ENCODE measurements at places on chromosomes 6 and 20.

GRCh38 chr6:43951063-43951755 lies 176.0 kb downstream of the MRPL14 start:
- DNase-seq: no peak

DNA sequence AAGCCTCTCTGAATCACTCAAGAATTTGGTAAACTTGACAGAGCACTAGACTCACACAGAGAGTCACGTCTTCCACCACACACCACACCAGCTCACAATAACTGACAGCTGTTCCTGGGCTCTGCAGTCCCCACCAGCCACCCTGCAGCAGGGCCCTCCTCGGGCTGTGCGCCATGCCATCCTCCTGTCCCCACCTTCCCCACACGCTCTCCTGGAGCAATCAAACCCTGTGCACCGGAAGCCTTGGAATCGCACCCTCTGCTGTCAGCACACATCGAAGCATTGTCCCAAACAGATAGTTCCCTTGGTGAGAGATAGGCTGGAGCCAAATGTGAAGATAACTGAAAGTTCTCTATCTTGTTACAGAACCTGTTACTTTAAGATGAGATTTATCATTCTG lies 191.0 kb downstream of the TBXT start:
- DNase-seq: no peak

DNA sequence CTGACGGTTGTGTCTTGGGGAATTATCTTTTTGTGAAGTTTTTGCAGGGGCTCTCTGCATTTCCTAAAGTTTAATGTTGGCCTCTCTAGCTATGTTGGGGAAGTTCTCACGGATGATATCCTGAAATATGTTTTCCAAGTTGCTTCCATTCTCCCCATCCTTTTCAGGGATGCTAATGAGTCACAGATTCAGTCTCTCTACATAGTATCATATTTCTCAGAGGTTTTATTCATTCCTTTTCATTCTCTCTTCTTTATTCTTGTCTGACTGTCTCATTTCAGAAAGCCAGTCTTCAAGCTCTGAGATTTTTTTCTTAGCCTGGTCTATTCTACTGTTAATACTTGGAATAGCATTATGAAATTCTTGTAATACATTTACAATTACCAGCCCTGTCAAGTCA lies 61.3 kb downstream of the UNC5CL start:
- no peak for DNase-seq

- no peak for DNase-seq
Measured at GRCh38 chr20:36855241-36855657, 20.7 kb upstream of the TLDC2 start.

GRCh38 chr6:17485181-17485580 lies 91.8 kb downstream of the CAP2 start:
- DNase-seq: no peak

GRCh38 chr6:125524356-125524755 lies 222.6 kb upstream of the HDDC2 start:
- no peak for DNase-seq

GRCh38 chr6:5379647-5380242 lies 118.4 kb downstream of the FARS2 start:
- peak; percentile 3 for DNase-seq

- peak; percentile 81 for DNase-seq
Measured at GRCh38 chr6:34484899-34485298, 19.0 kb downstream of the PACSIN1 start.

DNA sequence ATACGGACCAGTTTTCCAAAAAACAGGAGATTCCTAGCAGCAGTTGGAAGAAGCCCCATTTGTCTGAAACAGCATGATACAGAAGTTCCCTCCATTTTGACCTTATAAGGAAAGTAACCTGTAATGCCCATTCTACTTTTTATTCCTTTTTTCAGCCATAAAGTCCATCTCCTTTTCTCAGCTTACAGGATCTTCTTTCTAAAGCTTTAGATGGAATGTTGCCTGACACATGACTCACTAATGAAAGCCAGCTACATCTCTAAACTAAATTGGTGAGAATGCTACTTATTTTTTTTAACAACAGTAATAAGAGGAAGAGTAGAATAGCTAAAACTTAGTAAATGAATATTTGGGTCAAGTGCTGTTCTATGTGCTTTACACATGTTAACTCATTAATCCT lies 234.1 kb downstream of the CDH26 start:
- no peak for DNase-seq

DNA sequence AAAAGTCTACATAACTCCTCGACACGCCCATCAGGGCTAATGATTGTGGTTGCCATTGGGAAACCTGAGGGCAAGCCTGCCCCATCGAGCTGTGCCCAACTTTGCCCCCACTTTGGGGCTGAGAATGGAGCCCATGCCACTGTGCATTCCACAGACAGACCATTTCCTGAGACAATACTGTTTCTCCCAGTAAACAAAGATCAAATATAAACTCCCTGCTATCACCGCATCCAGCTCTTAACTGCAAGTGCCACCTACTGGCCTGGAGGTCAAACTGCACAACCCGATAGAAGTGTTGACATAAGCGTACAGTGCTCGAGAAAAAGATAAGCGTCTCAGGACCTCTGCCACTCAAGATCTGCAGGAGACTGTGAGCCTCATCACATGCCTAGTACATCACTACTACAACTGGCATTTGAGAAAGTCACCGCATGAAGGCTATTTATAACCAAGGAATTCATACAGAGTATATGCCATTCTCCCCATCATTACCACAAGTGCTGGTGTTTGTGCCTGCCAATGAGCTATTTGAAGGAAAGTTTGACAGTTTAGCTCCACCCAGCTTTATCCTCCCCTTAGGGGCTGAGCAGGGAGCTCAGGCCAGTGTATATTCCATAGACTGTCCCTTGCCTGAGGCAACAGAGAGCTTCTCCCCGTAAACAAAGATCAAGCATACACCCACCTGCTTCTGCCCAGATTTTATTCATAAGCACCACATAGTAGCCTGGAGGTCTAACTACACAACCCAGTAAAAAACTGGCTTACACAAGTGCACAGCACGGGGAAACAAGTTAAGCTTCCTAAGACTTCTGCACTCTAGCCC lies 4.5 kb upstream of the DEFB126 start:
- no peak for DNase-seq

DNA sequence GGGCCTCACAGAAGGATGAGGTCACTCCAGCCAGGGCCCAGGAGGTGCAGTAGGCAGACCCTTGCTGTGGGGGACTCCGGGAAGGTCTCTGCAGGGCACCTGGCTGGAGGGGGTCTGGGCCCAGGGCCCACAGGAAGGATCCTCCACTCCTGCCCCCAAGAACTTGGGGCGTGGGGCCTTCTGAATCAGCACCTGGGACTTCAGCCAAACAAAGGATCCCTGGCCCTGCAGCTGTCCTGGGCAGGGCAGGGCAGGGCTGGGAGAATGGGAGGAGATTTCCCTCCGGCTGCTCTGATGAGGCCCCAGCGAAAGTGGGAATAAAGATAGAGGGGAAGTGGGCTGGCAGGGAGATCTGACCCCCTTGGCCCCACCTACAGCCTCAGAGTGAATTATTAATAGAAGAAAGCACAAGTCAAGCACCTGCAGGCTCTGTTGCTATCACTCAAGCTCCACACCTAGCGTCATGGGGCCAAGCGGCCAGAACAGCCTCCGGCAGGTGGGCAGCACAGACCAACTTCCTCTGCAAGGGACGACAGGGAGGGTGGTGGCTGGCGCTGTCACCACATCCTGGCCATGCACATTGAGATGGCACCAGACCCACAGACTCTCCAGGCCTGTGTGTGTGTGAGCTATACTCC lies 61.6 kb upstream of the MRPS10 start:
- DNase-seq: peak; percentile 25

DNA sequence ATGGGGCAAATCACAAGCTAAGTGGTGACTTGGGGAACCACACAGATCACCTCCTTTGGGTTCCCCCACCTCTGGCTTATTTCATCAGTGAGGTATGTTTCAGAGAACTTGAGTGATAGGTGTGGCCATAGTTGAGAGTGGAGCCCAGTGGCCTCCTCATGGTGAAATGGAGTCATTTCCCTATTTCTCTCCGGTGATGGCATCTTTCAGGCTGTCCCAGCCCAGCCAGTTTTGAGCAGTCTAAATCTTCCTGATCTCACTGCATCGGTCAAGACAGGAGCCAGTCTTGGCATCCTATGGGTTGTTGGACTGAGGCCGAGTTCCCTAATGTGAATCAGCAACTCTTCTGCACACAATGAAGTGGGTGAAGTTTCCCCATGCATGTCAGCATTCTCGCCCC lies 132.4 kb downstream of the EYA2 start:
- no peak for DNase-seq

GRCh38 chr6:68197356-68197755 lies 437.7 kb upstream of the ADGRB3 start:
- DNase-seq: no peak

- no peak for DNase-seq
Measured at GRCh38 chr6:159977904-159978268, 9.0 kb downstream of the IGF2R start.

DNA sequence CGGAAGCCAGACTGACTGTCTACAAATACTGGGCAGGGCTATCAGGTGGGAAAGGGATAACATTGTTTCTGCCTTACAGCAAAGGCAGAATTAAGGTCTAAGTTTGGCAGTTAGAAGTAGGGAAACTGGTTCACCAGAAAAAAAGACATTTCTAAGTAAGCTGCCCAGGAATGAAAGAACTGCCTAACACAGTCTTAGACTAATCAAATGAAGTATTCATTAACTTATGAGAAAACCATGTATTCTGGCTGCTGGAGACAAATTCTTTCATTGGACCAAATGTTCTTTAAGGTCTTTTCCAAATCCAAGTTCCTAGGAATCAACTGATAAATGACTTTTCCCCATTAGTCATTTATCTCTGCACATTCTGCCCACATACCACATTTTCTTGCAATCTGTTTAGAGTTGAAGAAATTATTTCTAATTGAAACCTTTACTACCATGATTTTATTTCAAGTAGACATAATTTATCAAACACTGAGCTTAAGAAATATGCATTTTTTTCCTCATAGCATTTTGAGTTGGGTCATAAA lies 120.3 kb upstream of the OGFRL1 start:
- no peak for DNase-seq

DNA sequence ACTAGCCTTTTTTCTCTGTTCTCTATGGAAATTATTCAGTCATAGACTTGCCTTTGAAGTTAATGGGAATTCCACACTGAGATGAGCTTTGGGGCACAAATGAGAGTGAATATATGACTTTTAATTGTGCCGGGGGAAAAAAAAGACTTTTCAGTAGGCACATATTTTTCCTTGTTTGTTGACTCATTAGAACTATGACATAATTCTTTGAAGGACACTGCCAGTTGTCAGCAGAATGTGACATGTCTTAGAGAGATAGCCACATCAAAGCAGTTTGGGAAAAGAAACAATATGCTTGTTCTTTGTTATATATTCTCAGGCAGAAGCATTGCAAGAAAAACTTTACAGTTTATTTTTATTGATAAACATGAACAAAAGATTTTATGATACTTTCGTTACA lies 138.3 kb downstream of the COL9A1 start:
- DNase-seq: no peak

DNA sequence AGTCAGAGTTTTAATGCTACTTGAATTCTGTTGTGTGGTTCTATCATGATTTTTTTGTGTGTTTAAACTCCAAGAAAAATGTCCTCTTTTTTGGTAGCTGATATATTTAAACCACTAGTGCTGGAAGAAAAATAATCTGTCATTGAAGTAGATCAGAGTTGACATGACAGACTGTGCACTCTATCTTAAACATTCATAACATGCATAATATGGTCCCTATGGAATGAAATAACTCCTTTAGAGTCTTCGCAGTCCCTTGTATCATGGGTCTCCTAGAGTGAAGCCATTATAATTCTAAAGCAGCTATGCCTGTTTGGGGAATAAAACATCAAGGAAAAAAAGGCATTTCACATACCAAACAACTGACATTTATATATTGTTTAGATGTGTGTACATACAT lies 282.7 kb upstream of the CITED2 start:
- no peak for DNase-seq
